ENCODE measurements at places on chromosomes 6 and 20. TPM values are rescaled to one million over a fixed set of nuclear protein-coding genes. Genes with fewer than 3 reads are reported as not detected.
A peak's percentile ranks its signal among the peaks of the same experiment; 100 is the strongest.

DNA sequence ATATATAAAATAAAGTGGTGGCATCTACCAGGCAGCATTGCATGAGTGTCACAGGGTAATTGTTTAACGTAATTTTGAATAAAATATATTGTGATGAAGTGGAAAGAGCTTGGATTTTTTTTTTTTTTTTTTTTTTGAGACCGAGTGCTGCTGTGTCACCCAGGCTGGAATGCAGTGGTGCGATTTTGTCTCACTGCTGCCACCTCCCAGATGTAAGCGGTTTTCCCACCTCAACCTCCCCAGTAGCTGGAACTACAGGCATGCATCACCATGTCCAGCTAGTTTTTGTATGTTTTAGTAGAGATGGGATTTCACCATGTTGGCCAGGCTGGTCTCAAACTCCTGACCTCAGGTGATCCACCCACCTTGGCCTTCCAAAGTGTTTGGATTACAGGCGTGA is 81.1 kb upstream of the SMIM8 start:
- no peak overlapping the region for H3K27ac ChIP-seq
- no peak overlapping the region for H3K4me3 ChIP-seq
- no peaks in the 10 kb centered on the region for H3K27me3 ChIP-seq
- DNase-seq: no peak
- peaks cover 26% of the 10 kb centered on the region for H3K36me3 ChIP-seq

DNA sequence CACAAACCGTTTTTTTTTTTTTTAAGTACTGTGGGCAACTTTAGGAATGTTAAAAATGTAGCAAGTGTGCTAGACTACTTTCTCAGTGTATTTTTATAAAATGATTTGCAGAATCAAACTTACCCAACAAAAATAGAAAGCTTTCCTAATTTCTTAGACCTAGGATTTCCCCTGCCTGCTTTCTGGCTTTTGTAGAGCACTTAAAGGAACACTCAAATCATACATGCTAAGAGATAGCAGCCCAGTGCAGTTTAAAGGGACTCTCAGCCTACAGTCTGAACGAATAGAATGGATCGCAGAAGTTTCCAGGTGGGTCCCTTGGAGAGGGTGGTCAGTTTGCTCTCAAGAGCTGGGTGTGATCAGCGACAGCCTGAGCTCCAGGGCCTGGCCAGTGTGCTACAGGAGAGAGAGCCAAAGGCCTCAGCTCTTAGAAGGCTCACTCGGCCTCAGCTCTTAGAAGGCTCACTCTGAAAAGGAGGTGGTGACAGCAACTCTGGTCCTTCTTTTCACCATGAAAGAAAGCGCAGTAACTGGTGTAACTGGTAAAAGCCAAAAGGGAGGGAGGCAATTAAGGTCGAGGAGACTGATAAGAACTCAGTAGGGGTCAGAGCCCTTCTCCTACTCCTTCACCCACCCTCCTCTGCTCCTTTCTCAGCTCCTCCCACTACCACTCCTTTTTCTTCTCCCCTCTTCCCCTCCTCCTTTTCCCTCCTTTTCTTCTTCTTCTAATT is 142.4 kb downstream of the ZFP64 start:
- H3K27me3 ChIP-seq: no peaks in the 10 kb centered on the region
- no peak overlapping the region for H3K27ac ChIP-seq
- peaks cover 11% of the 10 kb centered on the region for H3K4me1 ChIP-seq
- H3K36me3 ChIP-seq: no peaks in the 10 kb centered on the region
- no peak overlapping the region for H3K4me3 ChIP-seq

GRCh38 chr6:16624636-16625290 is 136.5 kb downstream of the ATXN1 start:
- DNase-seq: no peak
- no peaks in the 10 kb centered on the region for H3K27me3 ChIP-seq
- peaks cover 10% of the 10 kb centered on the region for H3K4me1 ChIP-seq
- peaks cover 4% of the 10 kb centered on the region for H3K36me3 ChIP-seq
- H3K4me3 ChIP-seq: no peak overlapping the region
- no peak overlapping the region for H3K27ac ChIP-seq

GRCh38 chr6:26251354-26252076 is 113.5 kb upstream of the BTN3A2 start:
- peak overlapping the region; percentile 55 for H3K4me3 ChIP-seq
- peaks cover 54% of the 10 kb centered on the region for H3K4me1 ChIP-seq
- H3K27ac ChIP-seq: peak overlapping the region; percentile 43

GRCh38 chr6:125913864-125914351 is 42.7 kb upstream of the HINT3 start:
- no peak overlapping the region for H3K4me3 ChIP-seq
- H3K27ac ChIP-seq: no peak overlapping the region
- no peaks in the 10 kb centered on the region for H3K27me3 ChIP-seq
- peaks cover 6% of the 10 kb centered on the region for H3K36me3 ChIP-seq
- DNase-seq: no peak
- peaks cover 15% of the 10 kb centered on the region for H3K4me1 ChIP-seq

- H3K36me3 ChIP-seq: no peaks in the 10 kb centered on the region
- peaks cover 40% of the 10 kb centered on the region for H3K27me3 ChIP-seq
- no peak for DNase-seq
- H3K4me1 ChIP-seq: peaks cover 25% of the 10 kb centered on the region
Observed at GRCh38 chr6:28207510-28208110, 17.5 kb upstream of the ZSCAN9 start.

DNA sequence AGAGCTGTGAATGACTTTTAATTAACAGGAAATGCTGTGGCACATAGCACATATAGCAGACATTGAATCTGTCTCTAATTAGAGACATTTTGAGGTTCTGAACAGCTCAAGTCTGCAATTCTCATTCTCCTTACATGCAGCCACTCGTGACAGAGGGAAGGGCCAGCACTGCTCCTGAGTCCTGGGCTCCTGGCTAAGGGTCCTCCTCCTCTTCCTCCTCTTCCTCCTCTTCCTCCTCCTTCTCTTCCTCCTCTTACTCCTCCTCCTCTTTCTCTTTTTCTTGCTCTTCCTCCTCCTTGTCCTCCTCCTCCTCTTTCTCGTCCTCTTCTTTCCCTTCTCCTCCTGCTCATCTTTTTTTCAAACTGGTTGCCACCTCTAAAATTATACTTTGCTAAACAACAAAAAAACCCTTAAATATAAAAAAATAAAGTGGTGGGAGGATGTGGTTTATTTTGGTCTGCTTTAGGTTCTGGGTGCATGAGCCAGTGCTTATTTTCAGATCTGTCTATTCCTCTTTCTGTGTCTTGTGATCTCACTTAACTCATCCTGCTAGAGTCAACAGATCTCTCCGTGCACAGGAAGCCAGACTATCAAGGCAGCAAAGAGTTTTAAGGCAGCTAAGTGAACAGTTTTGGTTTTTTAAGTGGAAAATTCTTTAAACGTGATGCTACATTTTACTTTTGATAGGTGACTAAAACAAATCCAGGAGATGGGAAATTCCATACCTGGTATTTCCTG is 159.3 kb downstream of the CD83 start:
- no peak for DNase-seq
- H3K36me3 ChIP-seq: no peaks in the 10 kb centered on the region
- no peak overlapping the region for H3K27ac ChIP-seq

GRCh38 chr6:20058912-20059311 is 153.4 kb downstream of the MBOAT1 start:
- no peak for DNase-seq
- peaks cover 6% of the 10 kb centered on the region for H3K27me3 ChIP-seq
- H3K27ac ChIP-seq: no peak overlapping the region
- H3K4me1 ChIP-seq: no peaks in the 10 kb centered on the region
- no peak overlapping the region for H3K4me3 ChIP-seq

- no peaks in the 10 kb centered on the region for H3K27me3 ChIP-seq
- no peak overlapping the region for H3K27ac ChIP-seq
- DNase-seq: no peak
- H3K4me3 ChIP-seq: no peak overlapping the region
- no peaks in the 10 kb centered on the region for H3K36me3 ChIP-seq
- H3K4me1 ChIP-seq: no peaks in the 10 kb centered on the region
Observed at GRCh38 chr6:56787209-56787608, 144.5 kb upstream of the DST start.

- H3K27ac ChIP-seq: peak overlapping the region; percentile 82
- H3K4me1 ChIP-seq: peaks cover 49% of the 10 kb centered on the region
- H3K36me3 ChIP-seq: no peaks in the 10 kb centered on the region
Observed at GRCh38 chr6:33391922-33392594, 435 bp downstream of the KIFC1 start.

DNA sequence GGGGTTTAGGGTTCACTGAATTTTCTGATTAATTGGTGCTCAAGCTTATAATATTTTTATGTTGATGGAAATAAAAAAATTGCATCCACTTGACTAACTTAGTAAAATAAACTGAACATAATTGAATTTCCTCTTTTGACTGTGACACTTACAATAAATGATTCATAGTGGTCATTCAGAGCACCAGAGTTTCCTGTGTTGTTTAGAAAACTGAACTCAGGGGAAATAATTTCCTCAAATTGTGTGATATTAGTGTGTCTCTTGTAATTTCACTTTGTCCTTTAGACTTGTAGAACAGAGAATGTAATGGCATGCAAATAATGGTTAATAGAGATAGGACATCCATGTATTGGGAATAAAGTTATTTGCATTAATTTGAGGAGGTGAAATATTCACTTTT is 319.7 kb upstream of the MAN1A1 start:
- H3K27me3 ChIP-seq: no peaks in the 10 kb centered on the region
- H3K27ac ChIP-seq: no peak overlapping the region
- H3K4me3 ChIP-seq: no peak overlapping the region
- DNase-seq: no peak

DNA sequence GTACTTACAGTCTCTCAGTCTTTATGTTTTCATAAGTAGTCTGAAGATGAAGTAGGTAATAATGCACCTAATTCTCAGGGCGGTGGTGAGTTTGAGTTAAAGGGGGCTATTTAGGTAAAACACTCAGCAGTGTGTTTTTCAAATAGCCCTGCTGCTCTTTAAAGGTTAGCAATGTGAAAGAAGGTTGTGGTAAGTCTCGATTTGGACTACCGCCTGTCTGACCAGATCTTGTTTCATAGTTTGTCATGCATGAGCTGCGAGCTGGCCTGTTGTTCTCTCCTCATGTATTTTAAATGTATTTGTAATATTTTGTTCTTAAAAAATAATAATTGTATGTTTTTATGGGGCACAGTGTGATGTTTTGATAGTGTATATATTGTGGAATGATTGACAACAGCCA is 340.2 kb downstream of the DHX35 start:
- no peaks in the 10 kb centered on the region for H3K4me1 ChIP-seq
- no peak overlapping the region for H3K27ac ChIP-seq
- H3K36me3 ChIP-seq: no peaks in the 10 kb centered on the region
- no peak overlapping the region for H3K4me3 ChIP-seq

DNA sequence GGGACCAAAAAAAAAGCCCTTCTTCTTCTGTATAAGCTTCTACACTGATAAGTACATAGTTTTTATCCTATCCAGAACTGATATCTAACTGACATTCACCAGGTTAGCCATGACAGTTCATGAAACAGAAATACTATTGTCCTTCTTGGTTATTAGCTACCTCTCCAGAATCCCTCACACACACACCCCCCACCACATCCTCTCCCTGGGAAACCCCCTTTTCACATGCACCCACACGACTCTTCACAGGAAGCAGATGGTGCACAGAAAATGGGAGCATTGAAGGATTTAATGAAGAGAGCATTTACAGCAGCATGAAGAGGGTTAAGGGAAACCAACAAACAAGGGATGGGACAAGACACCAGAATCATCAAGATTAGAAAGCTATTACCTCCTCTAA is 88.9 kb downstream of the FHL5 start:
- no peaks in the 10 kb centered on the region for H3K27me3 ChIP-seq
- H3K4me3 ChIP-seq: no peak overlapping the region
- no peaks in the 10 kb centered on the region for H3K36me3 ChIP-seq
- no peak for DNase-seq

- H3K4me3 ChIP-seq: peak overlapping the region; percentile 64
- peak; percentile 33 for DNase-seq
- H3K27me3 ChIP-seq: no peaks in the 10 kb centered on the region
- no peaks in the 10 kb centered on the region for H3K36me3 ChIP-seq
- peak overlapping the region; percentile 85 for H3K27ac ChIP-seq
Observed at GRCh38 chr6:169789146-169789943, 37.9 kb downstream of the ERMARD start.

DNA sequence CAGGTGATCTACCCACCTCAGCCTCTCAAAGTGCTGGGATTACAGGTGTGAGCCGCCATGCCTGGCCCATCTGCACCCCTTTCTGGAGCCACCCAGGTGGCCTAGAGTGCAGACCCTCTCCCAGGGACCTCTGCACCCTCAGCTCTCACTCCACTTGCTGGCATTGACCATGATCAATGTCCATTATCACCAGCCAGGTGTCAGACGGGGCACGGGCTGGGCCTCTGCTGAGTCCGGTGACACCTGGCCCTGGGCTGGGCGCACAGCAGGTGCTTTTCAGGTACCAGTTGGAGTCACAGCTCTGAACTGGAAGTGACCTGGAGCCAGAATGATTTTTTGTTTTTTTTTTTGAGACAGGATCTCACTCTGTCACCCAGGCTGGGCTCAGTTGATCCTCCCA is 91.8 kb upstream of the PMEPA1 start:
- peaks cover 27% of the 10 kb centered on the region for H3K27me3 ChIP-seq
- no peaks in the 10 kb centered on the region for H3K4me1 ChIP-seq
- no peak overlapping the region for H3K4me3 ChIP-seq
- H3K27ac ChIP-seq: no peak overlapping the region

- H3K27me3 ChIP-seq: no peaks in the 10 kb centered on the region
- no peak overlapping the region for H3K27ac ChIP-seq
- no peak overlapping the region for H3K4me3 ChIP-seq
- H3K36me3 ChIP-seq: peaks cover 12% of the 10 kb centered on the region
- no peak for DNase-seq
Observed at GRCh38 chr20:18513208-18513607, 5.5 kb downstream of the SEC23B start.

Gene JPH2
- total RNA-seq: not detected

Gene ECT2L
- not detected for total RNA-seq

Gene MTFR2
- 12.5 TPM for total RNA-seq

Gene C6orf58
- not detected for total RNA-seq

Gene HECA
- 0.15 TPM for total RNA-seq

Gene SIGLEC1
- total RNA-seq: not detected

Gene SPATS1
- total RNA-seq: not detected

Gene COMMD7
- total RNA-seq: 50.7 TPM

Gene TMEM200A
- not detected for total RNA-seq

Gene RSPO4
- total RNA-seq: not detected

Gene PCSK2
- total RNA-seq: not detected

Gene RSPH3
- 4.4 TPM for total RNA-seq

Gene COL10A1
- not detected for total RNA-seq
